ENCODE measurements at places on chromosomes 16 and 17.

DNA sequence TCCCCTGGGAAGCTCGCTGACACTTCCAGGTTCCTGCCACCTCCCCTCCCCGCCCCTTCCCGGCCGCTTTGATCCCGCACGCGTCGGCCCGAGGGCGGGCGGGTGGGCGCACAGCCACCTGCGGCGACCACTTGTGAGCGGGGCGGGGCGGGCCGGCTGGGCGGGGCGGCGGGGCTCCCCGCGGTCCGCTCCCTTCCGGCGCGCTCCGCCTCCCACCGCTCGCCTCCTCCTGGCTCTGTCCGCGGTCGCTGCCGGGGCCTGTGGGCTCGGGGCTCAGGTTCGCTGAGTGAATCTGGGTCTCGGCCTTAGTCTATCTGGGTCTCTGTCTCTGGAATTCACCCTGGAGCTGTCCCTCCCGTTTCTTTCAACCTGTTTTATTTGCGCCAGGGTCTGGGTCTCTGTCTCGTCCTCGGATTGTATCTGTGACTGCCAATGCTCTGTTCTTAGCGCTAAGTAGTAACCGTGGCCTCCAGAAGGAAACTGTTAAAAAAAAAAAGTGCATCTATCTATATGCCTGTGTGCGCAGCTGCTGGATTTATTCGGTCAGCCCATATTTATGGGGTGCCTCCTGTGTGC lies 2.7 kb upstream of the HES7 start:
- no peak for DNase-seq

DNA sequence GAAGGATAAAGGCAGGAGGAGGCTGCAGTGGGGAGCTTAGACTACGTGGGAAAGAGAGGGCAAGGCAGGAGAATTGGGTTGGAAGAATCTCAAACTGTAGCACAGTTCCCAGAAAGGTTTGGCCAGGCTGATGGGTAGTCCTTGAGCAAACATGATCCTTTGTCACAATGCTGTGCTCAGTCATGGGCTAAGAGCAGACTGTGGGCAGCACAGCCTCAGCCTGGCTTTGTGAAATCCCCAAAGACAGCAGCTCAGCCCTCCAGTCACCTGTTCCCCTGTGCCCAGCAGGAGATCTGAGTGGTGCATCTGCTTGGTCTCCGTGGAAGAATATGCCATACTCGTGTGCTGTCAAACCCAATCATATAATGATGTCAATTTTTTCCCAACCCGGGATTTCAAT lies 10.6 kb upstream of the ENGASE start:
- no peak for DNase-seq

DNA sequence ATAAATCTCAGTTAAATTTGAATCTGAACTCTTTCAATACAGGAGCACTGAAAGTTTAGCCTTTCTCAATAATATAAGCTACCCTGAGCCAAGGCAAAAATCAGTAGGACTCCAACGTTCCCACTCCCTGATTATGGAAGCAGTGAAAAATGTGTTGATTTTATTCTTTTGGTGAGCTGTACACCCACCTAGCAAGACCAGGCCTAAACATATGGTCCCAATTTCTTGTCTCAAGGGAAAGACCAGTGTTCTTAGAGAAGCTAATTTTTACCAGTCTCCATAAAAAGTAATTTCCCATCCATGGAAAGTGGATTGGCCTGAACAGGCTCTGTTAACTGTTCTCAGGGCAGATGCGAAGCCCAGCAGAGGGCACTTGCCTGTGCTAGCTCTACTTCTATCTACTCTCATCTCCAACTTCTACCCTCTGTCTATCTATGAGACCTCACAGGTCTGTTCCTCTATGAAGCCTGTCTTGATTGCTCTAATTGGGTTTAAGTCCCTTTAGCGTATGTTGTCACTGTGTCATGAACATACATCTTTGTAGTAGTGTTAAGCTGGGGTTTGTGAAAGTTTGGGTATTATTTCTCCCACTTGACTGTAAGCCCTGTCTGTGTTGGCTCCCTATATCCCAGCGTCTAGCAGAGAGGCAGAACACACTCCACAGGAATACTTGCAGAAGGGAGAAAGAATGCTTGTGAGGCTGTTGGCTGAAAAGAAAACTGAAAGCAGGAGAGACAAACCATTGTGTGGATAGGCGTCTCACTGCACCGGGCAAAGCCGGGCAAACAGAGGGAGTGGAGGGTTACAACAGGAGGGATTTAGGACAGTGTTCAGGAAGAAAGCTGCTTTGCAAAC lies 167.1 kb upstream of the MAF start:
- no peak for DNase-seq

- no peak for DNase-seq
These were observed 148.9 kb downstream of the XYLT1 start for GRCh38 chr16:17321824-17322223.

DNA sequence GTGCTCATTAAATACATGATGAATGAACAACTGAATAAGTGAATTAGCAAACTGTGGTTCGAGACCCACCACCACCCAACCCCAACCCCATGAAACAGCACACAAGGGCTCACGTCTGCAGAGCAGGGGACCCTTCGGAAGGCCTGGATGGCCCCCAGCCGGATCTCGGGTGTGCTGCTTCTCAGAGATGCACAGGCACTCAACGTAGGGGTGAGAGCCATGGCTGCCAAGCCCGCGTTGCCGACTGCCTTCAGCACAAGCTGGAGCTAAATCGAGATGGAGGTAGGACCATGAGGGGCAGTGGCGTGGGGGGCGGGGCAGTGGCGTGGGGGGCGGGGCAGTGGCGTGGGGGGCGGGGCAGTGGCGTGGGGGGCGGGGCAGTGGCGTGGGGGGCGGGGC lies 93.2 kb downstream of the LITAF start:
- DNase-seq: no peak

DNA sequence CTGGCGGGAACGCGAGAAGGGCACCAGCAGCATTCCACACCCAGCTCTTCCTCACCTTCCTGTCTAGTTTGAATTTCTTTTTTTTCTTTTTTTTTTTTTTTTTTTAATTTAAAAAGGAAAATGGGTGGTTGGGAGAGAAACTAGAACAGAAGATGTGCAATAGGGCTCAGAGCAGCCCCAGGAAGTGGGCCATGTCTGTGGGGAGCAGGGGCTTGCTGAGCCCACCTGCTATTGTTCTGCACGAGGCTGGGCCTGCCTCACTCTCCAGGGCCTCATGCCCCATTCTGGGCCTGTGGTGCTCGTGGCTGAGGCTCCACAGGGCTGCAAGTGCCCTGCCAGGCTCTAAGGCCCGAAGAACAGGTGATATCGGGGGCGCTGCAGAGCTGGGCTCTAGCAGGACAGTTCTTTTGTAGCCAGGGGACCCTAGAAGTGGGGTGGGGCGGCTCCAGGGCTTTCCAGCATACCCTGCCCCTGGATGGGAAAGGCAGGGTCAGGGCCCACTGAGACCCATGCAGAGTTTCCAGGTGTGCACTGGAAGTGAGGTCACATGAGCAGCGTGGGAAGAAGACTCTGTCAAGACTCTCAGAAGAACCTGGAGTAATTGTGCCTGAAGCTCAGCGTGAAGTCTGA lies 12.4 kb downstream of the MRPL27 start:
- DNase-seq: no peak

DNA sequence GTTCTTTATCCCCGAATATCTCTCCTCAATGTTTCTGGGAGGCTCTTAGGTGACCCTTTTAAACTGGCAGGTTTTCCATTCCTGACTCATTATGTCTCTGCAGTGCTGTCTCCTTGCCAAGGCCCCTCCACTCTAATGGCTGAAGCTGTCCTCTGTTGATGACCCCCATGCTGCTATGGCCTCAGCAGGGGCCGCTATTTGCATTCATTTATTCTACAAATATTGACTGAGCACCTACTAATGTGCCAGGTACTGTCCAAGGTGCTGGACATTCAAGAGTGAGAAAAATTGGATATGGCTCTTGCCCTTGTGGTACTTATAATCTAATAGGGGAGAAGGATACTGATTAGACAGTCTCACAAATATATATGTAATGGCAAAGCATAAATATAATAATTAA lies 55.4 kb downstream of the GP2 start:
- DNase-seq: no peak

- peak; percentile 63 for DNase-seq
These were observed 3.9 kb upstream of the SETD1A start for GRCh38 chr16:30953511-30954124.

- no peak for DNase-seq
These were observed 281.9 kb downstream of the FTO start for GRCh38 chr16:53985861-53986260.

- DNase-seq: no peak
These were observed 43.8 kb downstream of the VAC14 start for GRCh38 chr16:70757183-70757582.

DNA sequence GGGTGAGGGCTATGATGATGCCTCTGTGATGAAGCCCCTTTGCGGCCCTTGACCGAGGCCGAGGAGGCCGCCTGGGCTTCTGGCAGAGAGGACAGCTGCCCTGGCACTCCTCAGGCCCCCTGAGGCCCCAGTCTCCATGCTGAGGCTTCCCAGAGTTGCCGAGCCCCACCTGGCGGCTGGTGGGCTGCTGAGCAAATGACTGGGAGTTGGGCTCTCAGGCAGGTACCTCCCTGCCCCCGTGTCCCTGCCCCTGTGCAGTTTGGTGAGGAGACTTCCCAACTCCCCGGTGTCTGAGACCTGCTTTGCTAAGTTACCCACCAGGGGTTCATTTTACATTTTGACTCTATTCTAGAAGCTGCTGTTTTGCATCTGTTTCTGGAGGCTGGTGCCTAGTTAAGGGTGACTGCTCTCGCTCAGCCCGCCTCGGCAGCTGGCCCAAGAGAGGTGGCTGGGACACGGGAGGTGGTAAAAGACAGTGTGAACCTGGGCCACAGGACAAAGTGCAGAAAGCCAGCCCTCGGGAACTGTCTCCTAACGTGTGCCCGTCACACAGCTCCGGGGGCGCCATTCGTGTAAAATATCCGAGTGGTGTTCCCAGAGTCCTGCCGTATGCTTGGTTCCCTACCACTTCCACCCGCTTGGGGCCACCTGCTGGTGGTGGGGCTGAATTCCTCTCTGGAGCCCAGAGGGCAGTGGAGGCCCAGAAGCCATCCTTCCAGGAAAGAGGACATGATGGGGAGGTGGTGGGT lies 134.5 kb downstream of the RAB11FIP4 start:
- no peak for DNase-seq

GRCh38 chr17:13418891-13419290 lies 182.8 kb downstream of the HS3ST3A1 start:
- no peak for DNase-seq

DNA sequence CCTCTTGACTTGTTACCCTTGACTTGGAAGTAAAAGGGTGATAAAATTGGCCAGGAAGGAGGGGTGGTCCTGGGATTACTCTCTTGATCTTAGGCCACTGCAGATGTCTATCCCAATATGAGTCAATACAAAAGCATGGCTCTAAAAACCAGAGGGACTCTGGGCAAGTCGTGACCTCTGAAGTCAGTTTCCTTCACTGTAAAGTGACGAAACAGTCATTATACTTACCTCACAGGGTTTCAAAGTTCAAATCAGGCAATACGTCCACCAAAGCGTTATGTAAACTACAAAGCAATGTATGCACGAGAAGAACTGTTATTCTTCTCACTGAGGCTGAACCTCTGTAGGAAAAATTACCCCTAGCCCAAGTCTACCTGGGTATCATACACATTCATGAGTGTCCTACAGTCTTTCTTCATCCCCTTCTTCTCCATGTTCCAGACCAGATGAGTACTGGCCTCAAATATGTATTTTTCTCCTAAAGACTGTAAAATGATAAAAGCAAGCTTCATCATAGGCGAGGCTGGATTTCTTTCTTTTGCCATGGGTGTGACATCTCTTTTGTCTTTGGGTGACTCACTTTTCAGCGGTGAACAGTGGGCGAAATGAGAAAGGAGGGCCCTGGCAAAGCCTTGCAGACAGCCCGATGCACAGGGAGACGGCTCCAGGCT lies 34.5 kb upstream of the CLEC18B start:
- no peak for DNase-seq

DNA sequence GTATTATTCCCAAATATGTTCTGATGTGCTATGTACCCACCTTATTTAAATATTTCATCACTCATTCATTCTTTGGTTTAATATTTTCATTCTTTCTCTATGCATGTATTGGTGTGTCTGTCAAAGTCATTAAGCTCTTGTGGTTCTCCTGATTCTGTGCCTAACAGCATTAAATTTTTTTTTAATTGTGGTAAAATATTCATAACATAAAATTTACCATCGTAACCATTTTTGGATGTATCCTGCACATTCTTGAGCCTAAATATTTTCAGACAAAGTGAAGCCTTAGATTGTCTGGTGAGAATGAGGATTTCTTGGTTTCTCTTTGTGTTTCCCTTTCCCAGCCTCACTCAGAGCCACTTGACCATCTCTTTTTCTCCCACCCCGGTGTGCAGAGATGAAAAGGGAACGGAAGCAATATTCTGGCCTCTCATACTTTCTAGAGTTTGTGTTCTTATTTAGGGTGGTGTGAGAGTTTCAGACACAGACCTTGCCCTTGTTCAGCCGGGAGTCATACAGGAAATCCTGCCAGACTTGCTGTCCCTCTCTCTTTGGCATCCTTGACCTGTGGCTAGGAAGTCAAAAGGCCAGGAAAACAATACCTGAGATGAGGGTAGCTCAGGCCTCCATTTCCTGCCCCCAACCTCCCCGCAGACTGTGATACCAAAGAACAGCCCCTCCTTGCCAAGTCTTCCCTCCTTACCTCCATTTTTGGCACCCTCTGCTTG lies 4.9 kb downstream of the CCL5 start:
- DNase-seq: no peak

GRCh38 chr17:33152783-33153182 lies 140.3 kb downstream of the ASIC2 start:
- DNase-seq: no peak

DNA sequence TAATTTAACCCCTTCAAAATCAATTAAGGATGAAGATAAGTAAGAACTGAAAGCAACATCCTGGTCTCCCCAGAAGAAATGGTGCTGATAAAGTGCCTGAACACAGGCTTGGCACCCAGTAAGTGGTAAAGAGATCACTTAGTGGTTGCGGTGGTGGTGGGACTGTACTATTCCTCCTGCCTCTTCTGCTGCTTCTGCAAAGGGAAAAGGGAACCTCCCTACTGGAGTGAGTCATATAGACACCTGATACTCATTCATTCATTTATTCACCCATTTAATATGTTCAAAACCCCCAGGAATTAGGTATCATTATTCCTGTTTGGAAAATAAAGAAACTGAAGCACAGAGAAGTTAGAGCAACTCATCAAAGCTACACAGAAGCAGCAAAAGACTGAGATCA lies 60.6 kb downstream of the CDYL2 start:
- DNase-seq: no peak

GRCh38 chr17:82772026-82772425 lies 20.2 kb downstream of the TBCD start:
- no peak for DNase-seq

DNA sequence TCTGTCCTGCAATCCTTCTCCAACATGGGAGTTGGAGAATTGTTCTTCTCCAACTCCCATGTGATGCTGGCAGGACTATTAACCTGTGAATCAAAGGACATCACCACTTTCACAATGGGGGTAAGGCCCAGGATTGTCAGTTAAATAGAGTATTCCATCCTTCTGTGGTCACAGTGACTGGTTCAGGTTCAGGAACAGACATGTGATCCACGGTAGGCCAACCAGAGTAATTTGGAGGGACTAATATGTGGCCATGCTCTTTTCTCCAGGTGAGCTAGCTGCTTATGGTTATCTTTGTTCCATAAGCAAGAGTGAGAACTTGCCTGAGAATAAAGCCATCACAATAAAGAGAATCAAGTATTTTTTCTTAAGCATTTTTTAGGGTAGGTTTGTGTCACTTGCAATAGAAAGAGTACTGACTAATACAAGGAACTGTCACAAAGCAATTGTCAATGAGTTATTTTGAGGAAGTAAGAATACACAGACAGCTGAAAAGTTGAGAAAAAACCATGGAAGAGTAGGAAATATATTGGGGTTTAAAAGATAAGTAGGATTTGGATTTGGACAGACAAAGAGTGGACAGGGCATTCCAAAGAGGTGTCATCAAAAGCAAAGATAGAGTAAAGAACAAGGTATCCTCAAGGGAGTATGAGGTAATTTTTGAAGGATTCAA lies 63.4 kb downstream of the BRIP1 start:
- no peak for DNase-seq

Data from CD4-positive, alpha-beta T cell treated with Interferon gamma for 1 hour (primary cell).